ENCODE measurements at places on chromosomes 12 and 14.

- DNase-seq, result no peak
Measured at GRCh38 chr14:89637581-89637980, 220.5 kb upstream of the FOXN3 start.

DNA sequence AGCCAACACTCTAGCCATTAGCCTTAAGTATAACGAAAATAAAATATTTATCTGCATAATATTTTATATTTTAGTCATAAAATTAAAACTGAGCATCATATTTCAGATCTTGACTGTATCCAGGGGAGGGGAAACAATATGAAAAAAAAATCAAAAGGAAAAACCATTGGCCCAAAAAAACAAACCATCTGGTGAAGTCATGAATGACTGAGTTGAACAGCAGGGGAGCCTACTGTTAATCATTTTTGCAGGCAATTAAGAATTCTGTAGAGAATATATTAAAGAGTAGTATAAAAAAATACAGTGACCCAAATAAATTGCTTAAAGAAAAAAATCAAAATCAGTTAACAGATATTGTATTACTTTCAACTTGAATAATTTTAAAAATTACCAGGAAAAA lies 224.8 kb downstream of the C12orf50 start:
- DNase-seq, result no peak

DNA sequence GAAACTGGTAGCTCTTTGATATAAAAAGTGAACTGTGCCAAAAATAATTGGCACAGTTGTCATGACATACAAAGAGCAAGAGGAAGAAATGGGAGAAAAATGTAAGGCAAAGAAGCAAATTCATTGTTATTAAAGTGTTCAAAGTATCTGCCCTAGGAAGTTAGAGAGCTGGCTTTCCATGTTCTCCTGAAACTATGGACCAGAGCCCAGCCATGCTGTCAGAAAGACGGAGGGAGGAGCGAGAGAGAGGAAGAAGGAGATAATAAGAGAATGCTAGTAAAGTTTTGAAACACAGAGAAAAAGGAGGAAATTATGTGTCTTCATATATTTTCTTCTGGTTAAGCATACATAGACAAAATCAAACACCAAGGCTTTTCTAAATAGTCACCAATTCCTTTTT lies 78.1 kb upstream of the PELI2 start:
- DNase-seq, result no peak

DNA sequence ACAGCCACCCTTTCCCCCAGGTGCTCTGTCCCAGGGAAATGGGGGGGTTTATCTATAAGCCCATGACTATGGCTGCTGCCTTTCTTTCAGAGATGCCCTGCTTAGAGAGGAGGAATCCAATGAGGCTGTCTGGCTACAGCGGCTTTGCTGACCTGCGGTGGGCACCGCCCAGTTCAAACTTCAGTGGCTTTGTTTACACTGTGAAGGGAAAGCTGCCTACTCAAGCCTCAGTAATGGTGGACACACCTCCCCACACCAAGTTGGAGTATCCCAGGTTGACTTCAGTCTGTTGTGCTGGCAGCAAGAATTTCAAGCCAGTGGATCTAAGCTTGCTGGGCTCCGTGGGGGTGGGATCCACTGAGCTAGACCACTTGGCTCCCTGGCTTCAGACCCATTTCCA lies 869.2 kb downstream of the SLC6A15 start:
- DNase-seq, result no peak

- no peak for DNase-seq
Measured at GRCh38 chr14:22598896-22599244, 770 bp downstream of the ABHD4 start.

- no peak for DNase-seq
Measured at GRCh38 chr12:52488736-52489135, 4.3 kb downstream of the KRT6A start.

Measured in smooth muscle cell of the brain vasculature (primary cell).